RKO (cell line): ENCODE measurements at places on chromosomes 4 and X.

DNA sequence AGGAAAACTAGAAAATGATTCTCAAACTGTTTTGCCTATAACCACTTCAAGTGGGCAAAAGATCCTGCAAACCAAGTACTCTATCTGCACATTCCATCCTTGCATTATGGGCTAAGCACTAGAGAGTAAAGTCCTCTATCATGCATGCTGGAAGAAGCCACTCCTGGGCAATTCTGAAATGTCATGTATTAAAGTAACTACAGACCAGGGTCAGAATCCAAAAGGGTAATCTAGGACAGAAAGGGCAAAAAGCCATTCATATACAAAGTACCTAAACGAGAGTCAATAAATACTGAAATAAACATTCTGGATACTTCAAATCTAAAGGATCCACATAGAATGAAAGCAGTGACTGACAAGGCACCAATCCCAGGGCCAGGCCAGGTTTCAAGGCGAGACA, 1.0 kb downstream of the SNX12 start:
- DNase-seq: peak; percentile 15

GRCh38 chr4:53365121-53365485, 758 bp downstream of the SCFD2 start:
- peak; percentile 81 for DNase-seq

DNA sequence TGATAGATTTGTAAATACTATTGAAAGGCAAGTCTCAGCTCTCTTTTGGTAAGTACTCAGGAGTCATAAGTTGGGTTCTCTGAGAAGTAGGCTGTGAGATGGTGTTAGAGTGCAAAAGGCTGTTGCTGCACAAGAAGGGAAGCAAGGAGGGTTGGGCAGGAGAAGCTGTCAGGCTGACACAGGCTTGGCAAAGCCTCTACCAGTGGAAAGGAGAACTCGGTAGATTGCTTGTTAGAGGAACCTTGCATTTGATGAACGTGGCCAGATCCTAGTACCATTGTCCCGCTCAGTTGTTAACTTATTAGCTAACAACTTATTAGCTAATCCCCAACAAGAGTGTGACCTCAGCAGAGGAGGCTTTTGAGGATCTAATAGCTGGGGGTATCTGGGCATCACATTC, 449.3 kb upstream of the BOD1L1 start:
- DNase-seq: no peak

- peak; percentile 16 for DNase-seq
Measured at GRCh38 chr4:36285784-36286480, 4.5 kb downstream of the DTHD1 start.

DNA sequence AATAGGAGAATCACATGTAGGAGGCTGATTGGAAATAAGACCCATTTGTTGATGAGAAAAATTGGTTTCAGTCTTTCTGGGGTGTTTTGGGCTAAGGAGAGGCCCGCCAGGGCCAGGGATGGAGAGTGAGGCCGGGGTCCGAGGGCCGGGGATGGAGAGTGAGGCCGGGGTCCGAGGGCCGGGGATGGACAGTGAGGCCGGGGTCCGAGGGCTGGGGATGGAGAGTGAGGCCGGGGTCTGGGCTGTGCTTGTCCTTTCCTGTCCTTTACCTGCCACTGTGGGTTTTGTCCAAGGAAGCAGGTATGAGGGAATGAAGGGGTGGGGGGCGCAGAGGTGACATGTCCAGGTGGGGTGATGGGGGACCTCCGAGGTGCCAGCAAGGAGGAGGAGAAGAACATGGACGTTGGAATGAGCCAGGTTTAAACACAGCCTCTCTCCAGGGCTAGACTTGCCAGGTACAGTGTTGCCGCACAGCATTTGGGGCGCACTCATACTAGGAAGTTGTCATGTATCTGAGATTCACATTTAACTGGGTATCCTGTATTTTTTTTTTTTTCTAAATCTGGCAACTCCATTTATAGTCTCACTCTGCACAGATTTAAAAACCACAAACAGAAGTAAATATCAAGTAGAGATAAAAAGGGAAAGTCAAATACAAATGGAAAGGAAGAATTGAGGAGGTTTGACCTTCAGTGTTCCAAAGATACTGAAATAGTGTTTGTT, 8.8 kb downstream of the RGS12 start:
- no peak for DNase-seq

GRCh38 chr4:138892483-138893407, 122.8 kb upstream of the NOCT start:
- DNase-seq: no peak

- DNase-seq: no peak
Measured at GRCh38 chr4:69133993-69134392, 37.7 kb downstream of the UGT2B7 start.

DNA sequence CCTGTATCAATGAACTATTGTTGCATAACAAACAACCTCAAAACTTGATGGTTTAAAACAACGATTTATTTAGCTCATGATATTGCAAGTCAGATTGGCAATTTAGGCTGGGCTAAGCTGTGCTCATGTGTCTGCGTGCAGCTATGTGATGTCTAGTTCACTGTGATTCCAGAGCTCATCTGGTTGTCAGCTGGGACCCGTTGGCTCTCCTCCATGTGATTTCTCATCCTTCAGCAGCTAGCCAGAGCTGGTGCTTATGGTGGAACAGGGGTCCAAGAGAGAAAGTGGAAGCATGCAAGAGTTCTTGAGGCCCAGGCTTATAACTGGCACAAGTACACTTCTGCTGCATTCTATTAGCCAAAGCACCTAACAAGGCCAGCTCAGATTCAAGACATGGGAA, 28.8 kb upstream of the TRPC3 start:
- no peak for DNase-seq

- DNase-seq: no peak
Measured at GRCh38 chr4:142405021-142405694, 440.9 kb downstream of the INPP4B start.

DNA sequence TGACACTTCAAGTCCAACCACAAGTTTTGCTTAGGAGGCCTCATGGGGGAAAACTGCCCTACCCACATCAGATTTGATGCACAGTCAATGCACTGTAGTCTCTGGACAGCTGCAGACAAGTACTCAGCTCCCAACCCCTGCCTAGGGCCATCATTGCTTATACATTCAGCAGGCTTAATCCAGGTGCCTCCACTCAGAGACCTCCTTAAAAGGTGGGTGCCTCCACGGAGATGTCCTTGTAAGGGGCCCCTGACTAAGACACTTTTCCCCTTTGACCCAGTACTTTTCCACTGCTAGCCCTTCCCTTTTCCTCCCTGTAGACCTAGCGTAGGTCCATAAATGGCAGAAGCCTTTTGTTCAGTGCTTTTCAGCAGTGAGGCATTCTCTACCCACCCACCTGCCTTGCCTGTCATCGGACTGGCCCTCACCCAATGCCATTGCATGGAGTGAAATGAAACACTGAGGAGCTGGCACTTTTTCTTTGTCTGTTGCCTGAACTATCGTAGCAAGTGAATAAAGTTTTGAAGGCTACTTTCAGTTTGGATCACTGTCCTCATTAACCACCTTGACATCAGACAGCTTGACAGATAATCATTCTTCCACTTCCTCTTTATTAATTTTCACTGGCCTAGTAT, 23.8 kb upstream of the PLK4 start:
- DNase-seq: no peak

DNA sequence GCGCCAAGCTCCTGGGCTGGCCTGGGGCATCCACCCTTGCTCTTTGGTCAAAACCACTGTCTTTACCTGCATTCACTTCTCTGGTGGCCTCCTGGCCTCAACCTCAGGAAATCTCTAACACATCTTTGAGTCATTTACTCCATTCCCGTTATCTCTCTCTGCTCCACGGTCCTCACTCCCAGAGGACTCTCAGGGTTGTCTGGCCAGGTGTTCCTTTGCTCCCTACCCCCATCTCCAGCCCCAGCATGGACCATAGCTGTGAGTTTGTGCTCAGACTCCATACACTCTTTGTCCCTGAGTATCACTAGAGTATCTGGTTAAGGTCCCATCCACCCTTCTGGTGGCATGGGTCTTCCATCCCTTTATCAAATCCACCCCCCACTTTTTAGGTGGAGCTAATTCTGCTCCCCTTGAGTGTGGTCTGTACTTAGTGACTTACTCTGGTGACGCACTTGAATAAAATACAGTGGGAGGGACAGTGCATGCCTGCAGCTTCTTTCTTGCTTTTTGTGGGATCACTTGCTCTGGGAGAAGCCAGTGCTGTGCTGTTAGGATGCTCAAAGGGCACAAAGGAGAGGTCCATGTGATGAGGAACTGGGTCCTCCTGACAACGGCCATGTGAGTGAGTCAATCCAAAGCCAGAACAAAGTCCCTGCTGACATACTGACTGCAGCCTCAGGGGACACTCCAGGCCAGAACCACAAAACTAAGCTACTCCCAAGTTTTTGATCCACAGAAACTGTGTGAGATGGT, 44.3 kb downstream of the IGFBP7 start:
- no peak for DNase-seq

- no peak for DNase-seq
Measured at GRCh38 chrX:134821370-134821769, 163.1 kb upstream of the PLAC1 start.

DNA sequence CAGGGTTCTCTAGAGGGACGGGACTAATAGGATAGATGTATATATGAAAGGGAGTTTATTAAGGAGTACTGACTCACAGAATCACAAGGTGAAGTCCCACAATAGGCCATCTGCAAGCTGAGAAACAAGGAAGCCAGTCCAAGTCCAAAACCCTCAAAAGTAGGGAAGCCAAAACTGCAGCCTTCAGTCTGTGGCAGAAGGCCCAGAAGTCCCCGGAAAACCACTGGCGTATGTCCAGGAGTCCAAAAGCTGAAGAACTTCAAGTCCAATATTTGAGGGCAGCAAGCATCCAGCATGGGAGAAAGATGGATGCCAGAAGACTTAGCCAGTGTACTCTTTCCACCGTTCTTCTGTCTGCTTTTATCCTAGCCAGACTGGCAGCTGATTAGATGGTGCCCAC, 227.2 kb downstream of the KCTD8 start:
- DNase-seq: no peak

DNA sequence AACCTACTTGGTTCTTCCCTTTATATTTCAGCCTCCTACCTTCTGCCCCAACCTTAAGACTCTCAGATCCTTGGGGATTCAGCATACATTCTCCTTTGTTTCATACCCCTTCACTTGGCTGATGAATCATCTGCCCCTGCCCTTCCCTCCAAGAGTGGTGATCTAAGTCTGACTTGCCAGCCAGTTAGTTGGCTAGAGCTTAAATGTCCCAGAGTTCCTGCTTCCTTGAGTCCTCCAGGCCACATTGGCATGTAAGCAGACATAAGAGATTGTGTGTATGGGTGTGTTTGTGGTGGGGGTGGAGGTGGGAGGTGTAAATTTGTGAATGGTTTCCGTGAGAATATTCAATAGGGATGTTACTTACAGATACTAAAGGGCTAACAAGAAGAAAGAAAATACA, 3.7 kb upstream of the TEX13D start:
- peak; percentile 59 for DNase-seq

GRCh38 chrX:16469870-16470269, 180.1 kb upstream of the S100G start:
- DNase-seq: no peak
